ENCODE measurements at places on chromosomes 1 and 21.

- DNase-seq: no peak
Measured at GRCh38 chr21:22476214-22476613, 1478.0 kb downstream of the NCAM2 start.

DNA sequence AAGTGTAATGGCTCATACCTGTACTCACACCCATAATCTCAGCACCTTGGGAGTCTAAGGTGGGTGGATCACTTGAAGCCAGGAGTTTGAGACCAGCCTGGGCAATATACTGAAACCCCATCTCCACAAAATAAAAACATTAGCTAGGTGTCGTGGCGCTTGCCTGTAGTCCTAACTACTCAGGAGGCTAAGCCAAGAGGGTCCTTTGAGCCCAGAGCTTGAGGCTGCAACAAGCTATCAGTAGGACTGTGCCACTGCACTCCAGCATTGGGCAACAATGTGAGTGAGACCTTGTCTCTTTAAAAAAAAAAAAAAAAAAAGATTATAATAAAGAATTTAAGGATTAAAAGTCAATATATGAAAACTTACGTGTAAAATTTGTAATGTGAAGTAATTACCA is 11.7 kb downstream of the BPNT1 start:
- DNase-seq: no peak

- DNase-seq: no peak
Measured at GRCh38 chr1:217605390-217605789, 25.5 kb downstream of the GPATCH2 start.

- no peak for DNase-seq
Measured at GRCh38 chr1:228011721-228012311, 5.0 kb downstream of the WNT3A start.

DNA sequence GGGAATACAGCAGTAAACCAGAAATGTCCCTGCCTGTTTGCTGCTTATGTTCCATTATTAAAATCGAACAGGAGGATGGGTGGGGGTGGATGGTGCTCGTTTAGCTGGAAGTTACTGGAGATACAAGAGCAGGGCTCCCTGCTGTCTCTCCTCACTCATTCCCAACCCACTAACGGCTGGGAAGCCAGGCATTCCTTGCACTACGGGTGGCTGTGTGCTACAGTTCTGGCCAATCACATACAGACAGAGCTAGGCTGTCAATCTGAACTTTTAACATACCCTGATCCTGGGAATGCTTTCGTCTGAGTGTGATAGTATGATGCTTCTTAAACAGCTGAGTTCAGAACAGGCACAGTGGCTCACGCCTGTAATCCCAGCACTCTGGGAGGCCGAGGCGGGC is 7.0 kb downstream of the SIPA1L2 start:
- DNase-seq: no peak

DNA sequence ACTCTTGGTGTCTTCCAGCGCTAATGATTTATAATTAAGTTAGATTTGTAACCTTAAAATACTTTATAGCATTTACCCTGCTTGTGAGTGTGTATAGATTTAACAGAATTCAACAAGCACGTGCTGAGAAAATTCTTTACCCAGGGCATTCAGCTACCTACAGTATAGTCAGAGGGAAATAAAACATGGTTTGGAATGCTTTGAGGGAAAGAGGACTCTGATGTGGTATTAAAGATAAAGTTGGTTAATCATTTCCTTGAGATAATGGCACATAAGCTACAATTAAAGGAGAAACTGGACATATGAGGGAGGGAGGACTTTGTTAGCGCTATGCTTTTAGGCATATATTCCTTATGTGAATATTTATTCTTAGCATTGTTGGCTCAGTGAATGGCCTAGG is 26.4 kb upstream of the IL12RB2 start:
- no peak for DNase-seq

DNA sequence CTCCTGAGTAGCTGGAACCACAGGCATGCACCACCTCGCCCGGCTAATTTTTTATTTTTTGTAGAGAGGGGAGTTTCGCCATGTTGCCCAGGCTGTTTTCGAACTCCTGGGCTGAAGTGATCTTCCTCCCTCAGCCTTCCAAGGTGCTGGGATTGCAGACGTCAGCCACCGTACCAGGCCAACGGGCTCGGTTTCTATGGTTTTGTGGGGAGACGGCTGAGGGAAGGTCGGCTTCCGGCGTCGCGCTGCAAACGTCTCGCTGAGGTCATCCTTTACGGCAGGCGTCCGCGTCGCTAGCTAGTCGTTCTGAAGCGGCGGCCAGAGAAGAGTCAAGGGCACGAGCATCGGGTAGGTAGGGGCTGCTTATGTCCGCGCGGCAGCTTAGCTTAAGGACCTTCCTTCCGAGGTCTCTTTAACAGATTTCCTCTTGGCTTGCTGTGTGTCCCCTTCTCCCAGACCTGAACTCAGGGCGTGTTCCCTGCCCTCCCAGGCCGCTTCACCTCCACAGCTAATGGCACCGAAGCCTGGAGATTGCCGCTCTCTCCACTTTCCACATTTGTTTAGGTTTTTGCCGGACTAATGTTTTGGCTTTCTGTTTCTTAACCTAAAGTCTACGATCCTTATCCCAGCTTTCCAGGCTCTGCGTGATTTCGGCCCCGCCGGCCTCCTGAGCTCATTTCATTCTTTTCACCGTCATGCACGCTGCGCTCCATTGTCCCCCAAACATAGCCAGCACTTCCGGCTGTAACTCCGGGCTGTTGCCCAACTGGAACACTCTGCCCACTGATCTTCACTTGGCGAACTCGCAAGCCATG is at the start of gene NDUFS5:
Gene NDUFS5 (plus strand): TSS at position 300 of the 815 bp plus-strand sequence. CDS start 2,375 bp downstream, outside the sequence.
- peak; percentile 87 for DNase-seq

- no peak for DNase-seq
Measured at GRCh38 chr1:50973875-50974617, 4.0 kb downstream of the CDKN2C start.

DNA sequence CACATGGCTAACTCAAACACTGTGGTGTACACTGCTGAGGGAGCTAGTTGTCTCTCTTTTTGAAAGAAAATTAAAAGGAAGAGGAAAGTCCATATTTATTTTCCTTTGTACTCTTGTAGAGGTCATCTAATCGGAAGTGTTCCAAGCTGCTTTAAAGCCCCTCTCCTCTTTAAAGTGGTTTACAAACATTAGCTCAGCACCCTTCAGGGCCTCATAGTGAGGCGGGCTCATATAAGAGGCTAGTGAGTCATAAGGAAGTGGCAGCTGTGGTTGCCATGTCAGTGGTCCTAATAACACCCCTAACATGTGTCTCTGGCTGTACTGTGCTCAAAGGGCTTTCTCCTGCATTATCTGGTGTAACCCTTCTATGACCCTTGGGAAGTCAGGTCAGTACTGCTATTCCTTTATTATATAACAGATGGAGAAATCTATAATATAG is 104.4 kb upstream of the SERBP1 start:
- DNase-seq: no peak

DNA sequence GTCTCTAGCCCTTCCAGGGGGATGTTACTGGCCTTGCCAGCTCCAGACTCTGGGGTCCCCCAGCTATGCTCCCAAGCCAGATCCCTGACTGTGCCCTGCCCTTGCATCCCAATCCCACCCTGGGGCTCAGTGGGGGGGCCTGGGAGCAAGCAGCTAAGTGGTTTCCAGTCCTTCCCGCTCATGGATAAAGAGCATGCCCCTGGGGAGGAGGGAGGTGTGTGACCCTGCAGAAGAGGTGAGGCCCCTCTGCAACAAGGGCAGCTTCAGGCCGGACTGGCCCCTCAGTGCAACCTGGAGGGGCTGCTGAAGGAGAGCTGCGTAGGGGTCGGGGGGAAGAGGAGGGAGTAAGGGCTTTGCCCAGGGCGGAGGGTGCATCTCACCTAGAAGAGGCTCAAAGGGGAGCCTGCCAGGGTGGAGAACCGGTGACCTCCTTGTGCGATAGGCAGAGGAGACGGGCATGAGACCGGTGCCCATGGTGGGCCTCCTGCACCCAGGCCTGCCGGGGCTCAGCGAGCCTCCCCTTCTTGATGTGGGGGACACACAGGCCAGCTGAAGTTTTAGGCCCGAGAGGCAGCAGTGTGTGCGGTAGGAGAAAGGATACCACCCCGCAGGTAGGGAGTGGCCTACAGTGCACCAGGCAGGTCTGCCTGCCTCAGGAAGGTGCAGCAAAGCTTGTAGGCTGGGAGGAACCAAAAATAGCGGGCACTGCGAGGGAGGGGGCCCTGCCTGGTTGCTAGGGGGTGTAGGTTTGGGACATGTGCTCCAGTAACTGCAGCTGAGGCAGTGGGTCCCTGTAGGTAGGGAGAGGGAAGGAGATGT is 3.1 kb downstream of the OBSCN start:
- DNase-seq: no peak

GRCh38 chr1:178465011-178465410 is 31.8 kb downstream of the CLEC20A start:
- DNase-seq: no peak

GRCh38 chr1:9129266-9130041 is 552 bp upstream of the GPR157 start:
- peak; percentile 45 for DNase-seq

GRCh38 chr1:231734417-231734816 is 107.8 kb downstream of the DISC1 start:
- DNase-seq: peak; percentile 34
